ENCODE measurements at places on chromosomes 2 and 18.
A peak's percentile ranks its signal among the peaks of the same experiment; 100 is the strongest.

DNA sequence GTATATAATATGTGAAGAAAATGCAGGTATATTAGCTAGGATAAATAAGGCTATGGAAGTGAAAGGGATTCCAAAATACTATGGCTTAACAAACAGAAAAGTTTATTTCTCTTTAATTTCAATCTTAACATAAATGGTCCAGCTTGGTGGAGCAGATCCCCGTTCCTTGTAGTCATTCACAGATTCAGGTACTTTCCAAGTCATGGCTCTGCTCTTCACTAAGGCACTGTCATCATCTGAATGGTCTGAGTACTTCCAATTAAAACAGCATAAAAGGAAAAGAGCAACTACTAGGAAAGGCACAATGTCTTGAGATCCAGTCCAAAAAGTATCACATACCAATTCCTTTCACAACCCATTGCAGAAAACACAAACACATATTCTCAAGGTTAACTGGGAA, 63.4 kb downstream of the OLA1 start:
- DNase-seq: no peak

DNA sequence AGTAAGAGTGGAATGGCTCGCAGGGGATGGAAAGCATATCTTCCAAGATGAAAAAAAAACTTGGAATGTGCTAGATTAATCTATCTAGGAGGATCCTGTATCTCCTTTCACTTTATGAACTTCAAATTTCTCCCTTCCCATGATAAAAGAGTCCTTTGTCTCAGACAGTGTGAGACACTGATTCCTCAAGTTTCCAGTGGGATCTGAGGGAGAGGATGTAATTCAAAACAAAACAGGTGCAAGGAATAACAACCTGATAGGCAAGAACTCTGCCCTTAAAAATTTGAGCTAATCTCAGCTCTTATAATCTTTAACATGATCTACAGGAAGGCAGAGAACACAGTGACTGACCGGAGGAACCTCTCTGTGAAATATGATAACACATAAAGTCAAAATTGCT, 162.0 kb upstream of the ZFP36L2 start:
- no peak for DNase-seq

DNA sequence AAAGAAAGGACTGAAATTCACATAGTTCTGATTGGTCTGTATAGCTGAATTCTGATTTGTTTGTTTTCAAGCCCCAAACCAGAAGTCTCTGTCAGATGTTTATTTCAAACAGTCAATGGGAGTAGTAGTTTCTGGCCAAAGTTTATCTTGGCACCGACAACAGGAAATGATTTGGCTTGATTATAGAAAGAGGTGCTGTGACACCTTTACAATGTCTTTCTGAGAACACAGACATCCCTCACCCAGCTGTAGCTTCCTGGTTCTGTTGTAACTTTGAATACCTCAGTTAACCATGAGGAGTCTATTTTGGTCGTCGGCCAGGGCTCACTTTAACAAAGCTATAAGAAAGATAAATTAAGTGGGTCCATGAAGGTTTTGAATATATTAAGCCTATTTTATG, 545.0 kb upstream of the ZNF804A start:
- DNase-seq: no peak

DNA sequence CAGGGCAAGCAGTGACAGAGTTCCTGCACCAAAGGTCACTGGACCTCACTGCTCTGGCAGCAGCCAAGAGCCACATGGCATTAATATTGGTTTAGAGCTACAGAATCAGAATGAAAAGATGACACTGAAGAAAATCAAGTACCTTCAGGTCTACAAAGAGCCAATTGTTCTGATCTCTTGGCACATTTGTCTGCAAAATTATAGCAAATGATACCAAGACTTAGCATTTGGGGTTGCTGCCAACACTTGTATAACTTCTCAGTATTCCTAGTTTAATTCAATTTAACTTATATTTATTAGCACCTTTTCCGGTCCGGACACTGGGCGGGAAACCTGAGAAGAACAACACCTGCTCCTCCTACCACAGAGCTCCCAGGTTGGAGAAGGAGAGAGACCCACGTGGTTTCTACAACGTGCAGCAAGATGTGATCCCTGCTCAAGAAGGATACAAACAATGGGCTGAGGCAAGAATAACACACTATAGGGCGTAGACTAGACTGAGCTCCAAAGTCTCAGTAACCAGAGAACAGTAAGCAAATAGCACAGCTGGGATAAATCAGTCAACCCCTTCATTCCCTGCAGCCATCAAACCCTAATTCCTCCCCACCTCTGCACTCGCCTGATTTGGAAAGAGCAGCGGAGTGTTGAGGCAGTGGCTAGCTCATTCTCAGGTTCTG, 2.4 kb downstream of the LRRC30 start:
- DNase-seq: no peak

- no peak for DNase-seq
Observed at GRCh38 chr2:236159778-236160170, 8.4 kb downstream of the GBX2 start.

GRCh38 chr18:42798606-42799170, 316.8 kb downstream of the RIT2 start:
- no peak for DNase-seq

- no peak for DNase-seq
Observed at GRCh38 chr2:64283006-64283570, 138.9 kb upstream of the PELI1 start.

- DNase-seq: no peak
Observed at GRCh38 chr2:122531290-122532071, 776.0 kb downstream of the TSN start.

- DNase-seq: no peak
Observed at GRCh38 chr2:207768168-207768865, 1.4 kb downstream of the FZD5 start.

- no peak for DNase-seq
Observed at GRCh38 chr2:160293391-160294091, 93.5 kb upstream of the ITGB6 start.

DNA sequence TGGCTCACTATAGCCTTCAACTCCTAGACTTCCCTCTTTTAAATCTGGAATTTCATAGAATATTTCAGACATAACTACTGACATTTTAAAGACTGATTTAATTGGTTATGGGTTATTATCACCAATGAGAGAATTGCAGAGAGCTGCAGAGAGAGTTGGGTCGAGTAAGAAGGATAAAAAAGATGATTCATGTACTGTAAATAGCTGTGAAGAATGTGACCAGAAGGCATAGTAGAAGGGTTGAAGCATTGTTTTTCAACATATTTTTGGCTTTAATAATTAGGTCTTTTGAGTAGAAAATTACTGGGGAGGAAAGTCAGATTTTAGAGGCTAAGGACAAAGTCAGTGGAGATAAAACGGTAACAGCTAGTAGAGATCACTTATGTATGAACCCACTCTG, 503.2 kb upstream of the SLC8A1 start:
- no peak for DNase-seq

- DNase-seq: no peak
Observed at GRCh38 chr2:234967201-234967869, 15.5 kb downstream of the SH3BP4 start.

GRCh38 chr18:26052505-26052904, 37.9 kb downstream of the SS18 start:
- no peak for DNase-seq

- DNase-seq: no peak
Observed at GRCh38 chr2:12824351-12824777, 107.6 kb downstream of the TRIB2 start.

DNA sequence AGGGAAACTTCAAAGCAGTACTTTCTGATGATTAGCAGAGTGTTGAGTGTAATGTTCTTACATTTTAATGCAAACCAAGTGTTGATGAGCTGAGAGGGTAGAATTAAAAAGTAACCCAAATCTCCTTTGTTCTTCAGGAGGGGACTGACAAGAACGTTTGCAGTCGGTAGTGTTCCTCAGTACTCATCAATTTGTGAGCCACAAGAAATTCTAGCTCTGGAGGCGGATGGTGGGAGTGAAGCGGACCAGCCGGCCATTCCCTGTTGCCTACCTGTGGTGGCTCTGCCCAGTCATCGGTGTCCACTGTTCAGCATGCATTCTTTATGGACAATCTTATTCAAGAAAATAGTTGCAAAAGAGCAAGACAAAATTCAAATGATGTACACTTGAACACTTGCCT, 438.6 kb upstream of the POU3F3 start:
- DNase-seq: no peak

DNA sequence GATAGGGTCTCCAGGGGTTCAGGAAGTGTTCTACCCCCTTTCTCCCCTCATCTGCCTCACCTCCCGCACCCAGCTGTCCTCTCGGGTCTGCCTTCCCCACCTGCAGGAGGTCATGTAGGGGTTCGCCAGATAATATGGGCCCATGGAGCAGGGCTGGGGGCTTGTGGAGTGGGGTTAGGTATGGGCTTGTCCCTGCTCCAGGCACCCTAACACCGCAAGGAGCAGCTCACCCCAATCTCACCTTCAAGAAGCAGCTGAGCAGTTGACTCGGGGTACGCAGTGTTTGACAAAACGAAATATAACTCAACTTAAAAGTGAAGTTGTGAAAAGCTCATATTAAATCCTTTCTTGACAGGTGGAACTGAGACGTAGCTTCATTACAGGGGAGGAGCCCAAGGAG, 99.6 kb downstream of the CTIF start:
- no peak for DNase-seq

DNA sequence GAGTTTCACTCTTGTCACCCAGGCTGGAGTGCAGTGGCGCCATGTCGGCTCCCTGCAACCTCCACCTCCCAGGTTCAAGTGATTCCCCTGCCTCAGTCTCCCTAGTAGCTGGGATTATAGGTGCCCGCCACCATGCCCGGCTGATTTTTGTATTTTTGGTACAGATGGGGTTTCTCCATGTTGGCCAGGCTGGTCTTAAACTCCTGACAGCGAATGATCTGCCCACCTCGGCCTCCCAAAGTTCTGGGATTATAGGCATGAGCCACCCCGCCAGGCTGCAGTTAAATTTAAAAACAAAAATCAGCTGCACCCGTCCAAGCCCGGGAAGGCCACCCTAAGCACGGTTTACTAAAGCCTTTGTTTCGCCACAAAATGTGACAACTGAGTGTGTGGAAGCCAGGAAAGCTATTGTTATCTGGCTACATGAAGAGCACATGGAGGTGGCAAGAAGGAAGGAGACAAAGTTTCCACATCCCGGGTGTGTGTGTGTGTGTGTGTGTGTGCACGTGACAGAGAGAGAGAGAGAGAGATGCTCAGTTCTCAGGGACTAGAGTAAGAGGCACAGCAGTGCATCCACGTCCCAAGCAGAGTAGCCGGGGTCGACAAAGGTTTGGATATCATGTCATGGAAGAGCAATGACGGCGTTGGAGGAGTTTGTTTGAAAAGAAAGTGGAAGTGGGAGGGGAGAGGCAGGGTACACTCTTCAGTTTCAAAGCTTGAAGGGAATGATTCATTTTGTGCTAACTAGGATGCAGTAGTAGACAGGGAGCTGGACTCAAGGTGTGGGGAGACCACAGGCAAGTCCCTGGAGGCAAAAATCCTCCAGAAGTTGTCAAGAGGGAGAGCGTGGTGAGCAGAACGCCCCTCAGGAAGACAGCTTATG, 20.1 kb downstream of the INPP5D start:
- no peak for DNase-seq

- DNase-seq: no peak
Observed at GRCh38 chr2:65420712-65421431, 11.5 kb downstream of the SPRED2 start.

DNA sequence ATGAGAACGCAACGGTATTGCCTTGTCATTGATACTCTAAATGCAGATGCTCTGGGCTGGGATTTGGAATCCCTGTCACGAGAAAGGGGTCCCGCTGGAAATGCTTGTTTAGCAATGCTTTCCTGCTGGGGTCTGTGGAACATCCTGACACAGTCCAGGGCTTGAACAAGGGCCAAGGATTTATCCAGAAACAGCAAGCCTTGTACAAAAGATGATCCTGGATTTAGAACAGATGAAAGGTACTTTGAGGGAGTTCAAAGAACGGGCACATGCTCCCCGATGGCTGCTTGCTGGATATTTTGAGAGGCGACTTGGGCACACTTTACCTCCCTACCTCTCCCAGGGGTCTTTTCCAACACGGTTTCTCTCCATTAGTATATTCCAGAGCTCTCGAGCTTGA, 108.1 kb upstream of the CELF4 start:
- no peak for DNase-seq

DNA sequence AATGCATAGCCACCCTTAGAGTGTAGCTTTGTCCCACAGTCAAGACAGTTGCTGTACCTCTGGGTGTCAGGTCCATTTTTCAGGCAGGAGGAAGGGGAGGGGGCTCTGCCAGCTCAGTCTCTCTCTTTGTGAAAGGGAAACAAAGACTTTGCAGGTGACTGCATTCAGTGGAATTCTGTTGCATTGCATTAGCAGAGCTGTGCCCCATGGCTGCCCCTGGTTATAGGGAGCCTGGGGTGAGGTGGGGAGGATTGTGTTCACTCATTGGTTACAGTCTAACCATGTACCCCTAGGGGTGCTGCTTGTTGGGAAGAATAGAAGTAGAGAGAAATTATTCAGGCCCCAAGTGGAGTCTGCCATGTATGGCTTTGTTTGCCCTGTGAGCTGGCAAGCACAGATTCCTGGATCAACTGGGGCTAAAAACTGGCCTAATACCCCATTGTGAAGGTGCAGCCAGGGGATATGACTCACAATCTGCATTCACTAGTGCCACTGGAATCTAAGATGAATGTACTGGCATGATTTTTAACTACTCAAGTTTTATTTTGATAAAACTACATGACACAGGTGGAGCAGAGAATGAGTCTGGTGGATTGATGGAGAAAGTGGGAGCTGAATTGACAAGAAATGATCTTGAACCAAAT, 118.4 kb downstream of the SH3BP4 start:
- DNase-seq: no peak

DNA sequence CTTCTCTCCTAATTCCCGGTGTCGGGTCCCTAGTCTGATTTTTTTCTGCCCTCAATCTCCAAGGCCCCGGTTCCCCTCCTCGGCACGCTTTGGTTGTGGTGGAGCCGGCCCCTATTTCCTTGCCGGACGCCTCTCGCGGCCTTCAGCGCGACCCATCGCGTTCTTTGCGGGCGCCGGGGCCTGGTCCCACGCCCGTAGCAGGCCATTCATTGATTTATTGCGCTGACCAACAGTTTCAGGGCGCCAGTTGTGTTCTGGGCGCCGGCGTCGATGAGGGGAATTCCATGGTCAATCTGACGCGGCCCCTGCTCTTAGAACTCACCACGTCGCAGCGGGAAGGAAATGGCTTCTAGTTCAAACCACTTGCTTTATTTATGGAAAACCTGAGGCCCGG, 396 bp downstream of the CNOT9 start:
- peak; percentile 54 for DNase-seq

DNA sequence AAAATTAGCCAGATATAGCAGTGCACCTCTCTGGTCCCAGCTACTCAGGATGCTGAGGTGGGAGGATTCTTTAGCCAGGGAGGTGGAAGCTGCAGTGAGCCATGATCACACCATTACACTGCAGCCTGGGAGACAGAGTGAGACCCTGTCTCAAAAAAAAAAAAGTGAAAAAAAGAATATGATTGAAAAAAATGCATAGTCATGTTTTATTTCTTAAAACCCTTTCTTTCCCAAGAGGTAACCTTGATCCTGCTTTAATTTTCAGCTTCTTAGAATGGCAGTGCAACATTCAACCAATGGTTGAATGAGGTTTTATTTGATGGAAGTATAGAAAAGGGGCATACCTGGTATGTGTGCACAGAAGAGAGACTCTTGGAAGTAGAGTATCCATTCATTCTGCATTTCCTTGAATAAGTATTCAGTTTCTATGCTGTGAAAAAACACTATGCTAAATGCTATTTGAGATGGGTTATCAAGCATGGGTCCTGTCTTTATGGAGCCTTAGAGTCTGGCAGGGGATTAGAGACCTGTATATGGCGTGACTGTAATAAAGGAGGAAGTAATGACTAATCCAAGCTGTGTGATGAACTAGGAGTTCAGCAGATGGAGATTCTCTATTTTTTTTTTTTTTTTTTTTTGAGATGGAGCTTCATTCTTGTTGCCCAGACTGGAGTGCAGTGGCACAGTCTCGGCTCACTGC, 146.3 kb downstream of the WDSUB1 start:
- no peak for DNase-seq

- DNase-seq: no peak
Observed at GRCh38 chr18:13051159-13051558, 60.0 kb downstream of the CEP192 start.
